ENCODE measurements at places on chromosomes 1 and 21.

- no peak for DNase-seq
Measured at GRCh38 chr1:87243573-87243972, 85.1 kb upstream of the LMO4 start.

DNA sequence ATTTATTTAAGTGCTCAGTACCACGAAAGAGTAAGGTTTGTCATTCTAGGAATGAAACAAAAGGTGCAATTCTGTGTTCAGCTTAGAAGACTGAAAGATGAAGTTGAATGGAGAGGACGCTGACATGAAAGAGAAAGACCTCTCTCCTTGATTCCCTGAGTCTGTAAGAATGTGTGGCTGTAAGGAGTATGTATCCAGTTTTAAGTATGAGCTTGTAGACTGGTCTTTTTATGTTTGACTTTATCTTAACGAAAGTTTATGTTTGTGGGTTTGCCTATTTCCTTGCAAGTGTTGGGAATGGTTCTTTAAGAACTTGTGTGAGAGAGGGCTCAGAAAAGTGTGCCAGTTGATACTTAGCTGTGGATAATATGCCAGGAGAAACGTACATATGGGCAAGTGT is 1.4 kb downstream of the CHD1L start:
- no peak for DNase-seq

- no peak for DNase-seq
Measured at GRCh38 chr1:206047271-206047670, 5.7 kb upstream of the RHEX start.

DNA sequence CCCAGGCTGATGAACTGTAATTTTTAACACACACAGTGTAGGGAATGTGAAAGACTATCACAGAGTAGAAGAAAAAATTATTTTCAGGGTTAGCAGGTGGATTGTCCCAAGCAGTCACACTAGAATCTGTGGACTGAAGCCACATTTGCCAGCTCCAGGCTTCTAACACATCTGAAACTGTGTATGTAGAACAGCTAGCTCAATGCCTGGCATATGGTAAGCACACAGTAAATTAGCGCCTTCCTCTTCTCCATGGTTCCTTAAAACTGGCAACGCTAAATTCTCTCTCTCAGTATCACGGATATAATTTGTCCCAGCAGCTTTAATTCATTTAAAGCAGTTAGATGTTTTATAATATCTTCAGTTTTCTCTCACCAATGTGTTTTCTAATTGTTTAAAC is 2.4 kb upstream of the NUDT17 start:
- DNase-seq = no peak

DNA sequence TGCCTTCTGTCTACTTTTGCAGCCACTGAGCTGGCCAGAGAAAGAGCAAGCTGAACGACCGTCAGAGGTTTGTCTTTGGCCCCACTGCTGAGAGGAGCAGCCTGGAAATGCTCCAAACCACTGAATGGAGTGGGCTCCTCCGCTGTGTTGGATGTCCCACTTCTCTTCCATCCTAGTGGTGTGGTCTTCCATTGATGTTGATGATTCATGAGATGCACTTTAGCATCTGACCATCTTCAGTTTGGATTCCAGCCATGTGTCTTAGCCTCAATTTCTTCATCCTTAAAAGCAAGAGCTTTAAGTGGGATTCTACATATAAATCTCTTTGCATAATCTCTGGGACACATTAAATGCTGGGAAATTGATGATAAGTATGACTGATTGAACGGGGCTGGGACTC is 276.9 kb downstream of the SIPA1L2 start:
- no peak for DNase-seq

DNA sequence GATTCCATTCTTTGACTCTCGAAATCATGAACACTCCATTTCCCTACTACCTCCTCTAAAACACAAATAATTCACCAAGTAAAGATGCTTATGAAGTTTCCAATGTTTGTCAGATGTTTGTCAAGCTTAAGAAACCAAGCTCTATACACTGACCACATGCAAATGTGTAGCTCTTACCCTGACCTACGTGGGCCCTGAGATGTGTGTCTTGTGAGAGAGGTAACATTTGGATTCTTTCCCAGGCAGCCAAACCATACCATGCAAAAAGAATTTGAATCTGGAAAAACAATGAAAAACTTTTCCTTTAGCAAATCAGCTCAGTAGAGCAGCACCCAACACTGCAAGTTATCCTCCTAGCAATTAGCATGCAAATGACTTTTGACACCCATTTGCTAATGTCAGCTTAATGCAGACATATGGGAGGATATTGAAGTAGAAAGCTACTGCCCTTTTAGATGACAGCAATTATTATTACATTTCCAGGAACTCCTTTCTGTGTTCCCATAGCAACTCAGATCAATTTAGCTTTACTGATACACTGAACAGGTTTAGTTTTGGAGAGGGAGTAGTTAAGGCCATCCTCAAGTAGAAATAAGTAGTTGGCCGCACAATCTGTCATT is 83.2 kb upstream of the RGS4 start:
- DNase-seq = no peak

DNA sequence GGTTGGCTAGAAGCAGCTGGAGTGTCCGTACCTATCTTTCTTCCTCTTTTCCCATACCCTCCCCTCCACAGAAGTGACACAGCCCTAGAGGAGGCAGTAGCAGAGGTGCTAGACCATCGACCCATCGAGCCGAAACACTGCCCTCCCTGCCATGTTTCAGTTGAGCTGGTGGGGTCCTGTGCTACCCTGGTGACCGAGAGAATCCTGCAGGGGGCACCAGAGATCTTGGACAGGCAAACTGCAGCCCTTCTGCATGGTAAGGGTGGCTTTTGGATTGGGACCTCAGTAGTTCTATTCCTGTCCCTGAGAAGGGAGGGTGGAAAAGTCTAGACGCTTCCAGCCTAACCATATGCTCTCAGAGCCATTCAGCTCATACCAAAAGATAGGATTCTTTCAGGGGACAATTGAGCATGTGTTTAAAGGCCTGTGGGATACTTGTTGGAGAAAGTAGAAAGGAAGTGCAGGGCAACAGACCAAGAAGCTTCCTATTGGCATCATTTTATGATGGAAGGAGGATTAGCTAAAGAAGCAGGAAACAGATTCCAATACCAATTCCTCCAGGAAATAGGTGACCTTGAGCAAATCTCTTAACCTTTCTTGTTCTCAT is 11.7 kb upstream of the BNIPL start:
- DNase-seq = peak; percentile 55

GRCh38 chr1:30808067-30808662 is 50.6 kb upstream of the LAPTM5 start:
- DNase-seq = no peak

- DNase-seq = no peak
Measured at GRCh38 chr1:222933273-222933672, 118.4 kb downstream of the DISP1 start.

DNA sequence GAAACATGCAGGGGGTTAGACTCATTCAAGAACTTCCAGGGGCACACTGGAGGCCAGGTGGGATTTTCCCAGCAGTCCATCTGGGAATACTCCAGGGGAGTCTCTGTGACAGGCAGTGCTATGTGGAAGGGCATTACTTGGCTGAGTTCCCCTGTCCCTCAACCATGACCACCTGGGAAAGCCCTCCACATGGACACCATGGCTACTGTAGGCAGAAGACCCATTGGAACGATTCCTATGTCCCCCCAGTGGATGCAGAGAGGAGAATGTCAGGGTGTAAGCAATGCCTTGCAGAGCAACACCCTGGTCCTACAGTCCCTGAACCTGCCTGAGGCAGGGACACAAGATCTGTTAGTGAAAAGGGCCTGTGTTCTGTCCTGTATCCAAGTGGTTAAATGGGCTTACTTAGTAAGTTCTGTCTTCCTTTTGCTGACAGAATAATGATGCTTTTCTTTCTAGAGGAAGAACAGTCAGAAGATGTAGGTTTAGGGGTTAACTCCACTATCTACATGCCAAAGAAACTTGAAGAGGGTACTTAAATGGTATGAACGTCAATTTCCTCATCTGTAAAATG is 13.4 kb downstream of the SLAMF1 start:
- no peak for DNase-seq

DNA sequence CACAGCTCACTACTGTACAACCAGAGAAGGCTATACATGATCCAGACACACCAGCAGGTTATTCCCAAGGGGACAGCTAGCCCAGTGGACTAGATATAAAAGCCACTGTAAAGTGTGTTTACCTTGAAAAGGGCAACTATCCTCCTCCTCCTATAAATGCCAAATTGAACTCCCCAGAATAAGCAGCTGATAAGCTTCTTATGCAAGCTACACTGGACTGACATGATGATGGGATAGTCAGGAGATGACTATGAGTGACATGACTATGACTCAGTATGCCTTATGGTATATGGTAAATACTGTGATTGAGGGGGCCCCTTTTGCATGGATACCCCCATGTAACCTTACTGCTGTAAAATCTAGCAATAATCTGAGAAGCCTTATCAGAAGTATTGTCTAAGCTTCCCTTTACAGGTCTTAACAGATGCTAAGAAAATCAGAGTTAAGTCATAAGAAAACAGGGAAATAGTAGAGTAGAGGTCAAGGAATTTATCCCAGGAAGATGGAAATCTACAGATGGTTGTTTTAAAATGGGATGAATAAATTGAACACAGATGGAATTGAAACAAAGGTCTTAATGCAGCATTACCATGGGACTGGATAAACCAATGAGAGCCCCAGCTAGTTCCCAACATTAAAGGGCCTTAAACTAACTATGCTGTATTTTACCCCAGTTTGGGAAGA is 55.8 kb downstream of the TRIM33 start:
- no peak for DNase-seq

GRCh38 chr1:201946224-201946908 is at the start of gene LMOD1:
TSS of gene LMOD1 (minus strand) at chr1:201946548. CDS start at chr1:201946340, 208 bp downstream.
- peak; percentile 36 for DNase-seq

- no peak for DNase-seq
Measured at GRCh38 chr1:26015358-26015757, 6.2 kb upstream of the EXTL1 start.

DNA sequence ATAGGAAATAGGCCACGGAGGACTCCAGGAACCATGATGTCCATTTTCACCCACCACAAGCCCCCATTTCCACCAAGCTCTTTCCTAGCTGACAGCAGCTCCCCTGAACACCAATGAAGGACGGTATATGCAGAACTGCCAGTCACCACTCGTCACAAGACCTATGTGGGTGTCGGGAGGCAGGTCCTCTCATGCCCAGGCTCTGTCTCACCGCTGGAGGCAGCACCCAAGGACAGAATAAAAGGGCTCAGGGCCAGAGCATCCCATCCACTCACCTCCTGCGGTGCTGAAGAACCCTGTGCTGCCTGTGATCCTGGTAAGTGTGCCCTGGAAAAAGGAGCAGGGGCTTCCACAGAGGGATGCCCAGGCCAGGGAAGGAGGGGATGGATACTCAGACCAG is at the start of gene LCE1F:
TSS of gene LCE1F (plus strand) at position 266 of the 400 bp plus-strand sequence. CDS start 1,232 bp downstream, outside the sequence.
- no peak for DNase-seq

GRCh38 chr1:94543893-94544635 is 2.5 kb upstream of the F3 start:
- no peak for DNase-seq

- DNase-seq = peak; percentile 77
Measured at GRCh38 chr1:154878371-154879037, 8.4 kb upstream of the KCNN3 start.

Data from substantia nigra (tissue), 51 donors.